Dermis microvascular lymphatic vessel endothelial cell (primary cell): ENCODE measurements at places on chromosomes 11 and 22. TPM values are rescaled to one million over a fixed set of nuclear protein-coding genes. Genes with fewer than 3 reads are reported as not detected.

The CCDC81 gene
- total RNA-seq, result under 0.01 and 0.25 TPM in 2 replicates

The ENTHD1 gene
- total RNA-seq, result not detected in 2 replicates

The MRGPRX3 gene
- total RNA-seq, result under 0.01 and 0.51 TPM in 2 replicates

GRCh38 chr11:72234514-72234830, 9.5 kb downstream of the PHOX2A start:
- DNase-seq, result no peak

DNA sequence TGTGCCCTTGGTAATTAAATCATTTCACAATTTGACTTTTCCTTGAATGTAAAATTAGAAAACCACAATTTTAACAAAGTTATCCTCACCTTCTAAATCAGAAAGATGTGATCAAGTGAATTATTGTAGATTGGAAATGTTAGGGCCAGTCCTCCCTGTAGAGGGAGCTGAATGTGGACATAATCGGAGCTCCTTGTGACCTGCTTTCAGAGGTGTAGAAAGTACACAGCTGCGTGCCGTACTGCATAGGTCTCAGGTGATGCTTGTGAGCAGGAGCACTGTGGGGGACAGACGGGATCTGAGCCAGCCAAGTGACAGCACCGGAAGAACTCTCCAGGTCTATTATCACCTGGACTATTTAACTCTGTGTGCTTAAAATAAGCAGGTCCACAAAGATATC, 338.0 kb downstream of the AASDHPPT start:
- no peak for DNase-seq

DNA sequence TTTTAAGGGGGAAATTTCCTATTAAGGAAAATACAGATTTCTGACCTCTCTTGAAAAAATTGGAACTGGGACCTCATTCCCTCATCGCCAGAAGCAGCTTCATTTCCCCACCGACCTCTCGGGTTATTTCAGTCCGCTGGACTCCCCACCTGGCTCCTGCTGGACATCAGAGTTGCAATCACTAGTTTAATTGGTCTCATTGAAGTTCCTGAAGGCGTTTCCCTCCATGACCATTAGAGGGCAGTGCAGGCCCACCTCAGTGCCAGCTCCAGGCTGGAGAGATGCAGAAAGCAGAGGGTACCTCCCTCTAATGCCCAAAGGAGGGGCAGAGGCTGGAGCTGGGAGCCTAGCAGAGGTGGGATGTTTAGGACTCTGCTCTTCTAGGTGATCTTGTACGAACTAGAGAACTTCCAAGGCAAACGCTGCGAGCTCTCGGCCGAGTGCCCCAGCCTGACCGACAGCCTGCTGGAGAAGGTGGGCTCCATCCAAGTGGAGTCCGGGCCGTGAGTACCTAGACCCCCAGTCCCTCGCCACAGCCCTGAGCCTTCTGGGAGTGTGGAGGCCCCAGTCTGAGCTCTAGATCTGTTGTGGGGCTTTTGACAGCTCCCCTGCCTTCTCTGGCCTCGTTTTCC, 2.7 kb downstream of the CRYBB3 start:
- peak; percentile 36 for DNase-seq

DNA sequence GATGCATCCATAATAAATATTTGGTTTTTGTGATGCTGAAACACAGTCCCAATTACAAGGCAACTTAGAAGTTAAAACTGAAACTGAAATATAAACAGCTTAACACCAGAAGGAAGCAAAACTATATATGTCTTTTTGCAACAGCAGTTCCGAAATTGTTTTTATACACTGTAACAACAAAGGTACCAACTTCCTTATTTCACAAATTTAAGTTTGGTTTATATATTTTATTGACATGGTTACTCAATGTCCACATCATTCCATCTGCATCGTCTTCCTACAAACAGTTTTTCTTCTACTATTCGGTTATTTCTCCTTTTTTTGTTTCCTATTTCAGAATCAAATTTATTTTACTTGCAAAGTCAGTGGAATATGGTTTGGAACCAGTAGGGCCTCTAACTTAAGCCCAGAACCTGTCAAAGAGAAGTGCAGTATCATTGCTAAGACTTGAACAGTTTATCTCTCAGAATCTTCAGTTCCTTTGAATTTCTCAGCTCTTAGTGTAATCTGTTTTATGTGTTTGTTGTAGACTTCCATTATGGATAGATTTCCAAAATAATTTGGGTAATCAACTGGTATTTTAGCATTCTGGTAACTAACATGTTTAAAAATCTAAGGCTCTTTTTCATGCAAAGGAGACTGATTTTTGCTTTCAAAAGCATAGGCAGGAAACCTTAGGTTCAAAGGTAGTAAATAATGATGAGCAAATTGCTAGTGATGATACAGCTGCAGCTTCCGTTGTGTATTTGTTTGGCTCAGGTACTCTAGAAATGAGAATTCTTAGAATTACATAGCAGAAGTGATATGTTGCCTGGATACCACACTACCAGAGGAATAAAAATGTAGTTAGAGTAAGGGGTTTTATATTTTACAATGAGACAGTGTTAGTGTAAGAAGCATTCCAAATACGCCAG, 8.2 kb upstream of the HSPA8 start:
- DNase-seq, result no peak

- peak; percentile 8 for DNase-seq
Observed at GRCh38 chr11:108685419-108686130, 20.7 kb downstream of the DDX10 start.

DNA sequence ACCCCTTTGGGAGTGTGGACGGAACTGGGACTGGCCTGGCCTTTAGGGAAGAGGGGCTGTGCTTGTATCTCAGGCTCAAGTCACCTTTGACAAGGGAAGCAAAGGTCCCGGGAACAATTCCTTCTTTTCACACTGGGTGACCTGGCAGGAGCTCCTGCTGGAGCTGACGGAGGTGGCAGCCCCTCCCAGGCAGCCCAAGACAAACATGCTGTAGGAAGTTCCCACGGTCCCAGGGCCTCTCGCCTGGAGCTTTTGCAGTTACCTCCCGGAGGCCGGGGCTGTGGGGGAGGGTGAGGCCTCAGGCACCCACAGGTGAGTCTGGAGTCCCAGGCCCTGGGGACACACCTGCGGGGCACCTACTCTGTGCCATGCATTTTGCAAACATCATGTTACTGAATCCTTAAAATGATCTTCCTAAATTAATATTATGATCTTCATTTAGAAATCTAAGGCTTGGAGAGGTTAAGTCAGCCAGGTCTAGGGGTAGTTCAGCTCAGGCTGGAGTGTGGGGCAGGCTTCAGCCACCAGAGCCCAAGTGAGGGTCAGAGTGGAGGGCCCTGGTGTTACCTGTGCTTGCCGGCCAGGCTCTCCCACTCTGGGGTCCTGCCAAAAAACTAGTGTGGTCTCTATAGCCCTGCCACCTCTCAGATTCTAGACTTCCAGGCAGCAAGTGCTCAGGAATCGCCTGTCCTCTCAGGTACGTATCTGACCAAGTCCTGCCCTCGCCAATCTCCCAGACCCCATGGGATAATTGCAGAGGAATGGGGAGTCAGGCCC, 15.7 kb upstream of the MYEOV start:
- peak; percentile 20 for DNase-seq

DNA sequence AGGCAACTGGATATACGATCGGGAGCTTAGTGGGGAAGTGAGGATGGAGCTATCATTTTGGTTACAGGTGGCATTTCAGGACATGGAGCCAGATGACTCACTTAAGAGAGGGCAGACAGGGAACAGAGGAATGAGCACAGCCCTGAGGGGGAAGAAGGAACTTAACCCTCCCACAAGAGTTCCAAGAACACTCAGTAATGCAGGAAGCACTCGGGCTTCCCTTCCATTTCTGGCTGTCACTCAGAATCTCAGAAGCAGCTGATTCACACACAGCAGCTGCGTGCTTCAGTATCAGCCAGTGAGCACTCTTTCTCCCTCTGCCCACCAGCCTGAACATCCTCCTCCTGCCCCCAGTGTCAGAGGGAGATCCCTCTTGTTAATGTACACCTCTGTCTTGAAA, 34.8 kb downstream of the EFCAB6 start:
- DNase-seq, result no peak

DNA sequence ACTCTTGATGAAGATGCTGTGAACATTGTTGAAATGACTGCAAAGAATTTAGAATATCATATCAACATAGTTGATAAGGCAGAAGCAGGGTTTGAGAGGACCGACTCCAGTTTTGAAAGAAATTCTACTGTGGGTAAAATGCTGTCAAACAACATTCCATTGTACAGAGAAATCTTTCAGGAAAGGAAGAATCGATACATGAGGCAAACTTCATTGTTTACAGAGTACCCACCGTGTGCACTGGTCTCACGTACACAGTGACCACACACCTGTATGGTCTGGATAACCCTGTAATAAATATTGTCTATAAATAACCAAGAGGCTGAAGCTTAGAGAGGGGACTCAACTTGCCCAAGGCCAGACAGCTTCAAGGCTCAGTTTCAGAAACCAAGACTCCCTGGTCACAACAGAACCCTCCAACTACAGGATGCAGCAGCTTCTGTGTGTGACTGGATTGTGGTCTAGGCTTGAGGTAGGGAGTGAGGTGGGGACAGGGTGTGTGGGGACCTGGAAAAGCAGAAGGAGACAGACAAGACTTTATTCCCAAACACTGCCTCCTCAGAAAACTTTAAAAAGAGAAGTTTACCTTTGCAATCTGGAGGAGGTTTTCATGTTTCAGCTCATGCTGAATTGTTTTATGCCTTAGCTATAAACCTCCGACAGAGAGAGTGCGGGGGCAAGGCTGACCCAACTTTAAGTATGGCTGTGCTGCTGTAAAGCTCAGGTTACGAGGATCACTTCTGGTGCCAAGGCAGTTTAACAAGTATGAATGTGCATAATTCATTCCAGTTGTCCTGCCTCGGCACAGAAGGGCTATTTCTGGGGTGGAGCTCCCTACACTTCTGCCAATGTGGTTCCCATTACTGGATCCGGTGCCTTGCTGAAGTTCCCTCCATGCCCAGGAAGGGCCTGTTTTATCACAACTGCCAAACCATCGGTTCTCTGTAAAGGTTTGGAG, 372.6 kb upstream of the NARS2 start:
- DNase-seq, result no peak
